RCC 7860 (cell line): ENCODE measurements at places on chromosomes 5 and 9.

DNA sequence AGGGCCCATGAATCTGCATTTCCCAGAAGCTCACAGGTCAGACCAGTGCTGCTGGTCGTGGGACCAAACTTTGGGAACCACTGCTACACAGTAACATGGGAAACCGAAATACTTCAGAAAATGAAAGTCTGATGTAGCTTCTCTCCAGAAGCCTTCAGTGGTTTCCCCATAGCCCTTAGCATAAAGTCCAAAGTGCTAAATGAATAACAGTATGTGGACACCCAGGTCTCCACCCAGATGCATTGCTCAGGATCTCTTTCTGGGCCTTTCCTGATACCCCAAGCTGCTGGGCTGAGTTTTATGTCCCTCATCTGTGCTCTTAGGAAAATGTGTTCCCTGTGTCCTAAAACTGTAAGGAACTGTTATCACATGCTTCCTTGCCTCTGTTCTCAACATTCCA is 100.4 kb downstream of the NFIB start:
- DNase-seq, result no peak

DNA sequence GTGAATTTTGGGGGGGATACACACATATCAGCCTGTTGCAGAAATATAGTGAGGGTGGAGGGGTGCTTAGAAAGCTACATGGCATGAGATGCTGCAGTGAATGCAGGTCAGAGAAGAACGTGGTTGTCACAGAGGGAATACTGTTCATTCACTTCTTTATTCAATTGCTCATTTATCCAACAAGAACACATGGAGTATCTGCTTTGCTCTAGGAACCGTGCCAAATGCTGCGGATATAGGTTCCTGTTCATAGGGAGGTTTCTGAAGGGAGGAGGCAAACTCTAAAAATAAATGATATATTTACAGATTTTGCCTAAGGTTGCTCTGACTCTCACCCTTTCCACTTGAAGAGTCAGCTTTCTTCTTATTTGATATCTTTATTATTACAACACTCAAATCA is 444.3 kb upstream of the CLINT1 start:
- no peak for DNase-seq

DNA sequence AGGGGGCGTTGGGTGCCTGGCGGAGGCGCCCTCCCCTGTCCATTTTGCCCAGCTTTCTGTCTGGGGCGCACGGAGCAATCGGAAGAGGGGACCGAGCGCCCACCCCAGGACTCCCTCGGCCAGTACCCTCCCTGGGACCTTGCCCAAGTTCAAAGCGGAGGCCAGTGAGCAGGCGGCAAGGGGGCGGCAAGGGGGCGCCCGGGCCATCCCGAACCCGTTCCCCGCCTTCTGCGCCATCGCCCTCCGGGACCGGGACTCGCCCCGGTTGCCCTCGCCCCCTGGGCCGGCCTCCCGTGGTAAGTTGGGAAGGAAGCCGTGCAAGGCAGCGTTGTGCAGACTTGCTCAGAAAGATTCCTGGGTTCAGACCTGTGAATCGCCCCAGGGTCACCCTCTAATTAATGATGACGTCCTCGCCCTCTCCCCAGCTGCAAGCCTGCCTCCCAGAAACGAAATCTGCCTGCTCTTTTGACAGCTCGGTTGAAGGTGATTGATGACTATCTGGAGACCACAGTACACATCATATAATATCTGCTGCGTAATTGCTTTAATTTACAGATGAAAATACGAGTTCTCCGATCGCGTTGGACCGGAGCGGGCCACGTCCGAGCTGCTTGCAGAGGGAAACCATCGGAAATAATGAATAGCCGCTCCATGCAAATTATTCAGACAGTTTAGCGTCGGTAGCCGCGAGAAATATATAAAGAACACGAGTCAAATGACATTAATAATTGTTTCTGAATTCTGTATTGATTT is 1.4 kb upstream of the IRX4 start:
- no peak for DNase-seq

- no peak for DNase-seq
Measured at GRCh38 chr5:127101935-127102334, 28.6 kb upstream of the C5orf63 start.

DNA sequence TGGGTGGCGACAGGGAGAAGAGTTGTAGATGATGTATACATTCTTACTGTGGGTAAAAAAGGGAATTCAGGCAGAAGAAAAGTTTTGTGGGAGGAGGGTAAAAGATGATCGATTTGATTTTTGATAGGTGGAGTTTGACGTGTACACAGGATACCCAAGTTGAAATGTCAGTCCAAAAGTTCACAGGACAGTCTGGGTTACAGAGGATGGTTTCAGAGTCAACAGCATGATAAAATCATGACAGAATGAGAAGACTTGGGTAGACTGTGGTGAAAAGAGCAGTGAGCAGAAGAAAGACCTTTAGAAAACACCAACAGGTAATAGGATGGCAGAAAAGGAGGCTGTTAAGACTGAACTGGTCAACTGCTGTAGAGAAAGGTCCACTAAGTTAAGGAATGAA is 72.2 kb upstream of the FRRS1L start:
- no peak for DNase-seq
